ENCODE measurements at places on chromosomes 13 and 19. TPM values are rescaled to one million over a fixed set of nuclear protein-coding genes. Genes with fewer than 3 reads are reported as not detected.

DNA sequence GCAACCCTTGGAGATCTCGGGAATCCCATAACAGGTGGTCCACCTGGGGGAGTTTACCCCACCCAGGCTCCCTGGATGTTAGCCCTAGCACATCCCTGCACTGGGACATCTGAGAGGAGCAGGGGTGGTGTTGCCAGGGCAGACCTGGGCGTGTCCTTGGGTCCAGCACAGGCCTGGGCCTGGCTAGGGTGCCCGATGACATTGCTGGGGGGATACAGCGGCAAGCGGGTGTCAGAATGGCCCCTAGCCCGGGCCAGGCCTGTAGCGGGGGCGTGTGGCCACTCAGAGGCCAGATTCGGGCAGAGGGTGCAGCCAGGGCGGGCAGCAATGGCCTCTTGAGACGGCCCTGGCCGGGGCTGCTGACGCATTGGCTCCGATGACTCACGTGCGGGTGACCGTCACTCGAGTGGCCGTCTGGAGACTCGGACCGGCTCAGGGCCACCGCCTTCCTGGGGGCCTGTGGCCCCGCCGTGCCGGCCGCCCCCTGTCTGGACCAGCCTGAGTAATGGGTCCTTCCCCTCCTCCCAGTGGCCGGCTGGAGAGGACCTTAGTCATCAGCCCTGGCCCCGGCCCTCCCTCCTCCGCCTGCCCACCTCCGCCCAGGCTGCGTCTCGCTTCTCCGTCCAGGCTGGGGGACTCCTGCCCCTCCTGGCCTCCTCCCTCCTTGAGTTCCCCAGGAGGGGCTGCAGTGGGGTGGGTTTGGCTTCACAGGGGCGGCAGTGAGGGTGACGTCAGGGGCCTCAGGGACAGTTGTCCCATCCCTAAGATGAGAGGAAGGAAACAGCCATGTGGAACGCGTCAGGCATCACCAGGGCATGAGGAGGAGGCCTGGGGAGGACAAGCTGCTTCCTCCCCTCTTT, 23.2 kb upstream of the CRTC1 start:
- DNase-seq = no peak

DNA sequence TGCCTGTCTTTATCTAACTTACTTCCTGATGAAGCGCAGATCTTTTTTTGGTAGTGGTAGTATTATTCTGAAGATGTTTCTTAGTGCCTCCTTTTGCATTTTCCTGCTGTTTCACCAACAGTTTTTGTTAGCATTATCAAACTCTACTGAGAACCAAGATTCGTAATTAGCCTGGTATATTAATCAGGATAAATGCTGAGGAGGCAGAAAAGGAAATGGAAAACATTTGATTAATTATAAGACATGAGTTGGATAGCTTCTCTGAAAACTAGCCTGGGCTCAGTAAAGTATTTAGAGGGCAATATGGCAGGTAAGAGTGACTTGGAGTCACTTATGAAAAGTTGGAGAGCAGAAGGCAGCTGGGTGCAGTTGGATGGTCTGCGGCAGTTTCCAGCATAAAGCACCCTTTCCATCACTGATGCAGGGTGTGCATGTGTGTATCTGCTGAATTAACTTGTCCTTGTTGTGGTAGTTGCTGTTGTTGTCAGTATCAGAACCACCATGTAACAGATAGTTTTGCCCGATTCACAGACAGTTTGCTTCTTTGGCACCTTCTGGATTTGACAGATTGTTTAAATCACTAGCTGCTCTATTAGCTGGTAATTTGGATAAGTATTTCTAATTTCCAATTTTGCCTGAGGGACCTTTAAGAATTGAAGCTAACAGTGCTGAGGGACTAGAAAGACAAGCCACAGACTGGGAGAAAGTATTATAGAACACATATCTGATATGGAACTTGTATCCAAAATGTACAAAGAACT, 6.9 kb upstream of the TNFRSF19 start:
- no peak for DNase-seq

DNA sequence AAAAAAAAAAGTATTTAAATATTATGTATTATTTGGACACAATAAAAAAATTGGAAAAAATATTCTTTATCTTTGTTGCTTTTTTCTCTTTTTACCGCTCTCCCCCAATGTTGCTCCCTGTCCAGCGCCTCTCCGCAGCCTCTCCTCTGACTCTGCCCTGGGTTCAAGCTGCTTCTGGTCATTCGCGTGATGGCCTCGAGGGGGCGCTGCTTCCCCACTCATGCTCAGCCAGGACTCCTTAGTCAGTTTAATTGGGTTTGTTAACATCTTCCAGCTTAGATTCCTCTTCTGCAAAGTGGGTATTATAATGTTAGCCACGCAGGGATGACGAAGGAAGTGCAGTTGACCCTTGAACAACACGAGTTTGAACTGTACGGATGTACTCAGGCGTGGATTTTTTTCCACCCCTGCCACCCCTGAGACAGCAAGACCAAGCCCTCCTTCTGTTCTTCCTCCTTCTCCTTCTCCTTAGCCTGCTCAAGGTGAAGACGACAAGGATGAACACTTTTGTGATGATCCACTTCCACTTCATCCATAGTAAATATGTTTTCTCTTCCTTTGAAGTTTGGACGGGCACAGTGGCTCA, 4.9 kb upstream of the NWD1 start:
- peak; percentile 80 for DNase-seq

- DNase-seq = peak; percentile 91
Measured at GRCh38 chr19:6516659-6517291, 14.1 kb upstream of the TNFSF9 start.

GRCh38 chr19:5588906-5589676, 21.3 kb upstream of the TINCR start:
- no peak for DNase-seq

DNA sequence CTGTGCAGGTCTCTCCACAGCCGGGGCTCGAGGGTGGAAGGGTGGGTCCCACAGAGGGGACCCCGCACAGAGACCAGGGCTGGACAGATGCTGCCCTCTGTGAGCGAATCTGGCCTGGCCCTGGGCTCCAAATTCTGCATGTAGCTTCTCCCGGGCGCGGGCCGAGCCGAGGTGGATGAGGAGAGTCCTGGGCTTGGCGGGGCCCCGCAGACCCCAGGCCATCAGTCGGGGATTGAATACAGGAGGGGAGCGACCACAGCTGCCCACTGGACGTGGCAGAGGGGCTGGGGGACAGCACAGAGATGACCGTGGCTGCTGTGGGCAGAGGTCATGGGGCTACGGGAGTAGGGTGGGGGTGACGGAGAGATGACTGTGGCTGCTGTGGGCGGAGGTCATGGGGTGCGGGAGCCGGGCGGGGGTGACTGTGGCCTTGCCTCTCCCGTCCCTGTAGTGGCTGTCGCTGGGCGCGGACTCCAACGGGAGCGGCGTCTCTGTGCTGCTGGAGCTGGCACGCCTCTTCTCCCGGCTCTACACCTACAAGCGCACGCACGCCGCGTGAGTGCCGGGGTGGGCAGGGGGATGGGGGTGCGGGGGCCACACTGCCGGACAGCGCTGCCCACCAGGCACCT, 15.5 kb downstream of the NCLN start:
- DNase-seq = no peak

GRCh38 chr13:102236830-102237229, 165.0 kb downstream of the FGF14 start:
- no peak for DNase-seq

DNA sequence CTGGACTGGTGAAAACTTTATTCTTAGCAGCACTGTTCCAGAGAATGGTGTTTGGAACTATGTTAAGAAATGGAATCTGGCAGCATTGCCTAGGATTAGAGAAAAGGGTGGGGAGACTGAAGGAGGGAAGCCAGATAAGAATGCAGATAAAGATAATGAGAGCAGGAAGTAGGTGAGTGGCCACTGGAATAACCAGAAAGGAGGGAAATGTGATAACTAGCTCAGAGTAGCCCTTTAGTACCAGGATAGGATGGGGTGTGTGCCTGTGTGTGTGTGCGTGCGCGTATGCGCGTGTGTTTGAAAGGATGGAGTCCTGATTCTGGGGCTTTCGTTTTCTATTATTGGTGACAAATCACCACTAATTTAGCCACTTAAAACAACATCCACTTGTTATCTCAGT, 33.4 kb upstream of the FRY start:
- no peak for DNase-seq

DNA sequence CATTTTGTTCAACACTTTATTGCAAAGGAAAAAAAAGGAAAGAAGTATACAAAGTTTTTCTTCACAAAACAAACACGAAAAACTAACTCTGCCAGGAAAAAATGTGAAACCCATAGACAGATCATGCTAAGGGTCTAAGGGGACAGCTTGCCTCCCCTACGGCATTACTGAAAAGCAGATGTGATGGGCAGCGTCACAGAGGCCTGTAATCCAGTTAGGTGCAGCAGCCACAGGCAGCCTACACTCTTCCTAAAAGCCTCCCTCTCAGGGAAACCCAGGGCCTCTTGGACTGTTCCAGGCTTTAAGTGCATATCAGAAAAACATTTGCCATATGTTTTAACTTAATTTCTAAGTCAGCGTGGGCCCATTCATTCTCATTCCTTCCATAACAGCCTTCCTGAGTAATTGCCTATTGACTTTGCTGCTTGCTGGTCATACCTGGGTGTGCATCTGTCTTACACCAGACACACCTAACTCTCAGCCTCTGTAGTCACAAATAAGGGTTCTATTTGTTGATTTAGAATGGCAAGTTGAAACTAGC, 135.7 kb upstream of the SERP2 start:
- no peak for DNase-seq

DNA sequence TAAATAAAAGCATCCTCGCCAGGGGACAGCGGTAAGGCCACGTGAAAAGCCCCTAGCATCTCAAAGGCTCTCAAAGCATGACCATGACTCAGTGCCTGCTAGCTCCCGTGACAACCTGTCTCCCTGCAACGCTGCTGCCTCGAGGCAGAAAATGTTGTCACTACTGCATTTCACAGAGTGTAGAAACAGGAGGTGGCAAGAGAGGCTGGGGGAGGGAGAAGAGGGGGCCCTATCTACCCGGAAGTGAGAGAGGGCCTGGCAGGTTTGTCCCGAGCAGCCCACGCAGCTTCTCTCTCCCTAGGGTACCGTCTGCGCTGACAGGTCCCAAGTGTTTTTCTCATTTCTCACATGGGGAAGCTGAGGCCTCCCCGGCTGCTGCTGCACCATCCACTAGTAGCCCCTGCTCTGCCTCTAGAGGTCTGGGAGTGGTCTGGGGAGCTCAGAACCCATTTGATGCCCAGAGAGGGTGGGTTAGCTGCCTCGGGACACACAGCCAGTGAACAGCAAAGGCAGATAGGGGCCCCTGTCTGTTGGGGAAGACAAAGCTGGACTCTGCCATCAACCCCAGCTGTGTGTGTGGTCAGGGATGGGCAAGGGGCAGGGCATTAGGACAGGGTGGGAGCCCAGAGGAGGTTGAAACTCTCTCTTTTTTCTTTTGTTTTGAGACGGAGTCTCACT, 3.7 kb downstream of the TINCR start:
- no peak for DNase-seq

DNA sequence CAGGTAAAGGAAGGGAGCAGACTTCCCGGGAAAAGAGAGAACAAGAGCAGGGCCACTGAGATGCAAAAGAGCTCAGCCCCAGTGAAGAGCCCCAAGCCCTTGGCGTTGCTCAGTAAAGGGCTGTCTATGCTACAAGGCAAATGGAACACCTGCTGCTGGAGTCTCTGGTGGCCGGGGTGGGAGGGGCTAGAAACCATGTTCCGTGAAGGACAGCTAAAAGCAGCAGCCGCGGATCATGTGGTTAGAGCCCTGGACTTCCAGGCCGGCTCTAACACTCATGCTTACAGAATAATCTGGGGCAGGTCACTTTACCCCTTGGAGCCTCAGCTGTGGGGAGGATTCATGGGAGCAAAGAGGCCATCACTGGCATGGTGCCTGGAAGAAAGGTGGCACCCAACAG, 17.8 kb downstream of the POU2F2 start:
- DNase-seq = no peak

DNA sequence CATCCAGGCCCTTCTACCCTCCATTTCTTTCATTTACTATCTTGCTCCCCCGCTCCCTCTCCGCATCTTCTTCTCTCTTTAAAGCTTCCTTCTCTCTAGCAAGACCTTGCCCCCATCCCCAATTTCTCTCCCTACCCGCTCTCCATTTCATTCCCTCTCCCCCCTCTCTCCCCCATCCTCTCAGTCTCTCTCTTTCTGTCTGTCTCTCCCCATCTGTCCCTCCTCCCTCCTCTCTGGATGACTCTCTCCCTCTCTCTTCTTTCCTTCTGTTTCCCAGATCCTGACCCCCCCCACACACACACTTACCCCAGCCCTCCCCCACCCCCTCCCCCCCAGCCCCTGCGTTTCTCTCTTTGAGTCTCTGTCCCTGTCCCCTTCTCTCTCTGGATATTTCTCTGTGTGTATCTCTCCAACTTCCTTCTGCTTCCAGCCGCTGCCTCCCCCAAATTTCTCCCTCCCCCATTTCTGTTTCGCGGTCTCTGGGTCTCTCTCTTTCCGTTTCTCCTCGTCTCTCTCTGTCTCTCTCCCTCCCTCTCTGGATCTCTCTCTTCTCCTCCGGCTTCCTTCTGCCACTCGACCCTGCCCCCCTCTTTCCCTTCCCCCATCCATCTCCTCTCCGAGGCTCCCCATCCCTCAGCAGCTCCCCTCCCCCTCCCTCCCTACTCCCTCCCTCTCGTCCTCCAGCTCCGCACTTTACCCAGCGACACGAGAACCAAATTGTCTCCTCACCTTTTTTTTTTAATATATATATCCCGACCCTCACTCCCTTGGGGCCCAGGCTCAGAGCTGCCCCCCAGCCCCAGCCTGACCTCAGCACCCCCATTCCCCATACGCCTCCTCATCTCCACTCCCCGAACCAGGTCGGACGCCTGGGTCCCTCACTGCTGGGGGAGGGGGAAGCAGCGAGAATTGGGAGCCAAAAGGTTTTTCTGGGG, 3.6 kb upstream of the CACNG8 start:
- no peak for DNase-seq

DNA sequence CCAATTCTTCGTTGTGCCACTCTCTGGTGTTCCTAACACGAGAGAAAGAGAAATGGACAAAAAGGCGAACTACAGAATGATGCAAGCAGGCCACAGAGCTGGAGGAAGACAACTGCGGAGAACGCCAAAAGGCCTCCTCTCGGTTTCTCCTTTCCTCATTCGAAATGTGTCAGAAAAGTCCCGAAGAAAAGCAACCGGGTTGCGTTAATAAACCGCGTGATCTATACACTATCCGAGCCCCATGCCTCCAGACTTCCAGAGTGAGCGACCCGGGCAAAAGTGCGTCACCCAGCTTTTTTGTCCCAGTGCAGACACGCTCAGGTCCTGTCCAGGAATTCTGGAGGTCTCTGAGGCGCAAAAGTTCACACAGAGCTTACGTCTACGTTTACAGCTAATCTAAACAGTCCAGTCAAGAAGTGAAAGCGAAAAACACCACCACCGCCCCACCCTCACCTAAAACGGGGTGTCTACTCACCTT, 413 bp downstream of the N4BP2L2 start:
- DNase-seq = no peak

DNA sequence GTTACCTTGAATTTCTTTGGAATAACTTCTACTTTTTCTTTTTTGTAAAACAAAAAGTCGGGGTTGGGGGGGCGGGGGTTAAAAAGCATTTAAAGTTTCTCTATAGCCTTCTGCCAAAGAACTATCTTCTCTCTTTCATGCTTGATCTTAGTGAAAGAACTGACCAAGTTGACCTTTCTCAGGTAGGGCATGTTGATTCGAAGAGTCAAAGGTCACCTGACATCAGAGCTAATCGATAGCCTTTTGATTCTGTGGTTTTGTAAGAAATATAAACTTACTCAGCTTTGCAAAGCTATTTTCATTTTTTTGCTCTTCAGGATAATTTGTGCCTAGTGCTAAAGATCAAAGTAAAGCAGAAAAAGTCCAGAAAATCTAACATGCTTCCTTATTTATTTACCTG, 181.5 kb downstream of the IRS2 start:
- DNase-seq = no peak

Gene IGFLR1
- total RNA-seq = 15.7 TPM

Gene URAD
- total RNA-seq = 1.6 TPM

Gene RPS15
- 1,750 TPM for total RNA-seq

Gene B3GNT8
- total RNA-seq = 1.2 TPM

Gene S1PR4
- 0.39 TPM for total RNA-seq
